NCI-H1105 (cell line): ENCODE measurements at places on chromosomes 4 and X.
A peak's percentile ranks its signal among the peaks of the same experiment; 100 is the strongest.

- DNase-seq, result no peak
These were observed 22.2 kb downstream of the LIAS start for GRCh38 chr4:39480902-39481695.

DNA sequence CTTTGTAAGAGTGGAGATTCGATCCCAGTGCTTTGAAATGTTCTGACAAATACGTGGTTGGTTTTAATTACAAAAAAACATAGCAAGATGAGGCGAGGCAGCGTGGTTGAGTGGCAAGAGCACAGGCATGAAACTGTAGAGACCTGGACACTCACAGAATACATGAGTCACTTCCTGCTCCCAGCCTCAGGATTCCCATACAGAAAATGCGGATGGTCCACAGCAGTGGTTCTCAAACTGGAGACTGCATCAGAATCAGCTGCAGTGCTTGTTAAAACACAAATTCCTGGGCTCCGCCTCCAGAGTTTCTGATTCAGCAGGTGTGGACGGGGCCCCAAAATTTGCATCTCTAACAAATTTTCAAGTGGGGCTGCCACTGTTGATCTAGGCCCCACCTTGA lies 10.1 kb downstream of the OTOP1 start:
- DNase-seq, result no peak

GRCh38 chr4:101329592-101329991 lies 17.7 kb downstream of the PPP3CA start:
- DNase-seq, result no peak

- no peak for DNase-seq
These were observed 626.7 kb upstream of the BOD1L1 start for GRCh38 chr4:14254252-14254651.

DNA sequence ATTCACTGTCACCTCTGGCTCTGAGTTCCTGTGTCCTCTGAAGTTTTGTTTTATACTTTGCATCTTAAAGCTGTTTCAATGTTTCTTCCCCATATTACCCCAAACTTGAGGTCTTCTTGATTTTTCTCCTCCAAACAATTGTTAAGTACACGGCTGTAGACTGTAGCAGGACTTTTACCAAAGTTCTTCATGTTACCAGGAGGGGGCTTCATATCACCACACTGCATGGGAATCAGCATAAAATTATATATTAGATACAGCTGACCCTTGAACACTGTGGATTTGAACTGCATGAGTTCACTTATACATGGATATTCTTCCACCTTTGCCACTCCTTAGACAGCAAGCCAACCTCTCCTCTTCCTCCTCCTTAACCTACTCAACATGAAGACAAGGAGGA lies 56.6 kb downstream of the SPATA18 start:
- no peak for DNase-seq

DNA sequence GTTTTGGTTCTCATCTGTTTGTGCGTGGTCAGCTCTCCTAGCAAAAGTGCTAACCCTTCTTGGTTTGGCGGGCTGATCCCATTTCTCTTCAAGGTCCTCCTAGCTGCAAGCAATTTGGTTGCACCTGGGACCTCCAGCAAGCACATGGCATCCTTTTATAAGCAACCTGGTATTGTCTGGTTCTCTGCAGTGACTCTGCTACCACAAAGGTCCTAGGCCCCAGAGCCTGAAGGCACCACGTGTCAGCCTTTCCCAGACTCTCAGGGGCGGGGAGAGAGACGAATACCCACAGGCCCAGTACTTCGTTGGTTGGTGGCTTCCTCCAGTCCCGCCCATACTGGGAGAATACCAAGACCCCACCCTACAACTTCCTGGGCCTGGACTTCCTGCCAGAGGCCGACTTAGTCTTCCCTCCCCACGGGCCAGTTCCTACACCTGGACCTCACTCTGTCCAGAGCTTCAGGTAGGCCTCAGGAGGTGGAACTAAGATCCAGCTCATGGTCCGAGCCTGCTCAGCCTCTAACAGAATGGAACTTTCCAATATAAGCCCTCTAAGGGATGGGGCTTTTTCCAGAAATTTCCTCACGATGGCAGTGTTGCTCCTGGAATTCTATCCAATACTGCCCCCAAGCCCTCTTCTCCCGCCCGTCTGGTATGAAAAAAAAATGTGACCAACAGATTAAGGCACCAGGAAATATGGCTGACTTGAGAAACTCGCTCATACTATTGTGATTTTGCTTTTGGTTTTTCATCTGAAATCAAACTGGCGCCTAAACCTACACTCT lies 192.5 kb upstream of the STK26 start:
- peak; percentile 78 for DNase-seq

- no peak for DNase-seq
These were observed 72.3 kb upstream of the STIM2 start for GRCh38 chr4:26788341-26788733.
